ENCODE measurements at places on chromosomes 12 and 14.

DNA sequence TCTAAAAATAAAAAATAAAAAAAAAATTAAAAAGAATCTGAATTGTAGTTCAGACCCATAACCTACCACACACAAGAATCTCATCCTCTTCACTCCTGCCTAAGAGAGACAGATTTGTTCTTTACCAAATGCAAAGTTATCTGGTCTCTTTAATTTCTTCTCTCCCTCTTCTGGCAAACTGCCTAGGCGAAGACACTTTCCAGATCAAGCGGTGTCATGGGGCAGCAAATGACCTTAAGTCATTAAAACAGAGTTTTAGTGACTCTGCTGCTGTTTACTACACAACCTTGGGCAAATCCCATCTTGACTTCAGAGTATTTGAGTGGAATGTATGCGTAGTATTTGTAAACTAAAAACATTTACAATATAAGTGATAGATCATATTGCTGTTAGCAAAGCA is 60.9 kb upstream of the NID2 start:
- DNase-seq, result no peak

- DNase-seq, result no peak
Measured at GRCh38 chr12:1668833-1669543, 21.9 kb upstream of the ADIPOR2 start.

- no peak for DNase-seq
Measured at GRCh38 chr14:87767567-87767901, 225.4 kb downstream of the GALC start.

- DNase-seq, result no peak
Measured at GRCh38 chr12:13091832-13092231, 11.6 kb downstream of the GSG1 start.

GRCh38 chr12:57012600-57013465 is 3.5 kb downstream of the TAC3 start:
- DNase-seq, result no peak

- DNase-seq, result no peak
Measured at GRCh38 chr14:82854901-82855300, 1321.2 kb upstream of the SEL1L start.

GRCh38 chr14:74756326-74756725 is 6.8 kb upstream of the YLPM1 start:
- DNase-seq, result no peak

DNA sequence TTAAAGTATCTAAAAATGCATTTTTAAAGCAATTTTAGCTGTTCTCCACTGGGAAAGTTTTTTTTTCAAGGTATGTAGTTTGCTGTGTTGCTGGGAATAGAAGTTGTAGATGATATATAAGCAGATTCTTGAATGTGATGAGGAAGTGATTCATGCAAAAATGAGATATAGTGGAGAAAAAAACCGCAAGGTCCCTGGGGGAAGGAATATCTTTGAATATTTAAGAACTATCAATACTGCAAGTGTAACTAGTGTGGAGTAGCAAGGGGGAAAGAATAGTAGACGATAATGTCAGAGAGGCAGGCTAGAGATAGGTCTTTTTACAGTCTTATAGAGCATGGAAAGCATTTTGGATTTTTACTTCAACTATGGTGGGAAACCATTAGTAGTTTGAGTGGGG is 42.5 kb downstream of the PTCSC3 start:
- no peak for DNase-seq

DNA sequence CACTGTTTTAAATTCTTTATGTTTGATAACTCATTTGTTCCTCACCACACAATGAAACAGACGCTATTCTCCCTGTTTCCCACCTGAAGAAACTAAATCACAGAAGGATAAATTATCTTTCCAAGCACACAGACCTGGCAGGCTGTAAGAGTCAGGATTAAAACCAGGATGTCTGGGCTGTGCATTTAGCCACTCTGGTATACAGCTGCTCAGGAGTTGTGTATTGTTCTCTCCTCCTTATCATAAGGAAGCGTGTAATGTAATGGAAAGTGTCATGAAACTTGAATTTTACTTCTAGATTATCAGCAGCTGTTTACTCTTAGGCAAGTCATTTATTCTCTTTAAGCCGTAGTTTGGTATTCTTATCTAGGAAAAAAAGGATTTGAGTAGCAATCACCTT is 154.8 kb upstream of the LRIG3 start:
- no peak for DNase-seq

DNA sequence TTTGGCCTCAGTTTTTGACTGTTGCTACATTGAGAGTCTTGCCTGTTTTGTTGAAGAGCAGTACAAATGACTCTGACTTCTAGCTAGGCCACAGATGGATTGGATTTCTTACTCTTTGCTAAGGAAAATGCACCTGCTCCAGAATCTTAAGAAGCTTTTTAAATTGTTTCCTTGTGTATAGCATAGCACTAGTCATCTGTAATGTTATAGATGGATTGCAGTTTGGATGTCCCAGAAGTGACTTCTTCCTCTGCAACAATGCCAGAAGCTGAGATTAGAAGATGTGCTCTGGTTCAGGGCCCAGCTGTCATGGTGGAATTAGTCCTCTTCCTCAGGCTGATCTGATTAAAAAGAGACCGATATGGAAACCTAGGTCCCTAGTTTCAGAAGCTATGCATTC is 67.9 kb downstream of the DAAM1 start:
- no peak for DNase-seq

- DNase-seq, result peak; percentile 97
Measured at GRCh38 chr12:1795785-1796514, 24.4 kb upstream of the LRTM2 start.

DNA sequence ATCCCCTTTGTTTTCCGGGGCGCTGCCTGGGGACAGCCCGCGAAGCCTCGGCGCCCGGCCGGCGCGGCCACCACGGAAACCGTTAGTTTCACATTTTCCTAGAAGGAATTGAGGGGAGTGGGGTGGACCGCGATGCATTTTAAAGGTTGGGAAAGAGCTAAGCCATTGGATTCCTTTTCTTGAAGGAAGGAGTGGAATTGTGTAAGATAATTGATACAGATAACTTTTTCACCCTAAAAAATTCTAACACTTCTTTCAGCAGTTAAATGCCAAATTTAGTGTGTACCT is 137.1 kb downstream of the MON2 start:
- DNase-seq, result no peak

- DNase-seq, result no peak
Measured at GRCh38 chr12:67391034-67391433, 121.9 kb downstream of the CAND1 start.

DNA sequence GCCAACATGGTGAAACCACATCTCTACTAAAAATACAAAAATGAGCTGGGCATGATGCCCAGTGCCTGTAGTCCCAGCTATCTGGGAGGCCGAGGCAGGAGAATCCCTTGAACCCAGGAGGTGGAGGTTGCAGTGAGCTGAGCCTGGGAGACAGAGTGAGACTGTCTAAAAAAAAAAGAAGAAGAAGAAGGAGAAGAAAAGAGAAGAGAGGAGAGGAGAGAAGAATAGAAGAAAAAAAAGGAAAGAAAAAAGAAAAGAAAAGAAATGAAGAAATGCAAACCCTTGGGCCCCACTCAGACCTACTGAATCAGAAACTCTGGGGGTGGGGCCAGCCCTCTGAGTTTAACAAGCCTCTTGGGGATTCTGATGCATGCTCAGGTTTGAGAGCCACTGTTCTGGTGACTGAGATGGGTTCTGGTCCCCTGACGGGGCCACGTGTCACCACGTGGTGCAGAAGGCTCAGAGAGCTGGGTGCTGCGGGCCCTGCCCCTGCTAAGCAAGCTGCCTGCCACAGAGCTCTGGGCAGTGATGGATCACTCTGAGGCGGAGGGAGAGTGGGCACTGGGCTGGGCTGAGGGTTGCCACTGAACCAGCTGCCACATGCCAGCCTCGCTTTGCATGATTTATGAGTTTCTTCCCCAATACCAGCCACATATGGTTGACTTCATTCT is 37.5 kb downstream of the ERH start:
- DNase-seq, result no peak

DNA sequence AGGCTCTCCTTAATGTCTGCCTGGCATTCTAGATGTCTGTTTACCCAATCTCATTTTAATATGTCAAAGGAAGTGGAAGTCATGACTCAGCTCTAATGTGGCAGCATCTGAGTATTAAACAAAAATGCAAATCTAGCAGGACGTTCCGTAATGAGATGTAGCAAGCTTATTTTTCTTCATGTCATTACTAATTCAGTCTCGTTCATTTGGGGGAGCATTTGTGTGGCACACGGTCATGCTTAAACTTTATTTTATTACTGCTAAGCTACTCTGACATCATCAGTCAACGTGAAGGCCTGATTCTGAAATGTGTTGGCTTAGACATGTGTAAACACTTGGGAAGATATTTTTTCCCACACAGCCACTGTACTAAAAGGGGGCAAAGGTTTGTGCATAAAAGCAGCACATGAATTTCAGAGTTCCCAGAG is 326.7 kb upstream of the TMPO start:
- DNase-seq, result no peak

DNA sequence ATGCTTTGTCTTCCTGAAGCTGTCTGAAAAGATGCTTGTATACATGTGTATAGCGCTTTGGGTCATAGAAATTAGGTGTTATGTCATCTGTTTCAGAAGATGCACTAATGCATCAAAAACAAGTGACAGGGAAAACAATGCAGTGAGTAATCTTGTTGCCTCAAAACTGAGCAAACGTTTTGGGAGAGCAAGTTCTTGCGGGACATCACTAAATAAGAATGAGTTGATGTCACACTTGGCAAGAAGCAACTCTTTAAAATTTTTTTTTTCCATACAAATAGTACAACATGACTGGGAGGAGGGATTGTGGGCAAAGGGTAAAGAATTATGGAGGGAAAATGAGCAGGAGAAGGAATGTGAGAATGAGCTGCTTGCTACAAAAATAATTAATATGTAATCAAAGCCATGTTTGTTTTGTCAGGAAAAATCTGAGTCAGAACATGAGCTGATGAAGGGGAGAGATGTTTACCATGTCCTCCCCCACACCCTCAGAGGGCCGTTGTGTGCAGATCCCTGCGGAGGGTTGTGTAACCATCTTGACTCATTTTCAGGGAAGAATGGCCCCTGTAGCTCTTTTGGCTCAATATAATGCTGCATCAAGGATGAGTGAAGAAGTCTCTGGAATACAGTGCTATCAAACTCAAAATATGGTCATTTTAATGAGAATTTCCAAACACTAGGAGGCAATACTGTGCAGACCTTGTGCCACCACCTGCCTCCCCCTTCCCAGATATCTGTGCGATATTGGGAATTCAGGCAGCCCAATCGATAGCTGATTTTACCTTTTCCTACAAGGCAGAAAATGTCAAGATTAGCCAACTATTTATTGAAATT is 41.4 kb downstream of the BORCS5 start:
- no peak for DNase-seq

DNA sequence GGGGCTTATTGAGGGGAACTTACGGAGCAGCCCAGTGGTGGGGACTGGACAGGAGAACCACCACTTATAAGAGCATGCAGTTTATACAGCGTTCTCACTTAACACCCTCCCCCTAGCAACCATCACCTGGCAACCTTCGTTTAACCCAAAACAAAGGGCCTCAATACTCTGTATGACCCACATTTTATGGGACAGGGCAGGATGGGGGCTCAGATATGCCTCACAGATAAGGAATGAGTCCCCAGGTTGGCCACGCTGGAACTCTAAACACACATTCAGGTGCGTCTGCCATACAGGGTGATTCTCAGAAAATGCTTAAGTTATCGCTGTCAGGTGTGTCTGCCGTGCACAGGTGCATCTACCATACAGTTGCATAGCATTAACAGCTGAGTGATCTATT is 99.2 kb downstream of the GCH1 start:
- no peak for DNase-seq

DNA sequence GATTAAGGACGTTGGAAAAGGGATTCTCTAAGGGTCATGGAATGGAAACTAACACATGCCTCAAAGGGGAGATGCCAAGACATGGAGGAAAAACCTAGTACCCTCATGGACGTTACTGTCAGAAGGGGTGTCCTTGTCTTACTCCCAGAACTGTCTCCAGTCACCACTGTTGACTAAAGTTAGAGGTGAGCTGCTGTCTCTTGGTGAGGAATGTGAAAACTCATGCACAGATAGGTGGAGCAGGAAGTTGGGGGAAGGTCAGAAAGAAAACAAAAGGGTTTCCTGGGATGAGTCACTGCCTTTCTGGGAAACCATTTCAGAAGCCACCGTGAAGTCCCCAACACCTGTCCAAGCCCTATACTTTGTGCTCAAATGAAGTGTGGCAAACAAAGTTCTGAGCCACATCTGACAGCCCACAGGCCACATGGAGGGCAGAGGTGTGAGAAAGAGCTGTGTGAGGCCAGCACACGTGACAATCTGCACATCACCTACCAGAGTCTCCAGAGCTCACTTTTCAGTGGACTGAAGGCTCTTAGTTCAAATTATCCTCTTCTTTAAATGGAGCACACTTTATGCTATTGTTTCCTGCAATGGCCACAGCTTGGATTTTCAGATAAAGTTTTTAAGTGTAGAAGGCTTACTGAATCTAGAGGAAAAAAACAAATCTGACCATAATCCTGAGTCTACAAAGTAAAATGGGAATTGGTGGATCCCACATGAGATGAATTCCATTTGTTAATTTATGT is 92.9 kb upstream of the EGLN3 start:
- DNase-seq, result peak; percentile 61

- no peak for DNase-seq
Measured at GRCh38 chr12:104956870-104957718, 996 bp downstream of the SLC41A2 start.

GRCh38 chr14:50399251-50400032 is 2.8 kb upstream of the CDKL1 start:
- no peak for DNase-seq

- DNase-seq, result no peak
Measured at GRCh38 chr12:3092764-3093163, 15.6 kb downstream of the TSPAN9 start.

- no peak for DNase-seq
Measured at GRCh38 chr14:81298122-81298521, 77.4 kb upstream of the GTF2A1 start.

DNA sequence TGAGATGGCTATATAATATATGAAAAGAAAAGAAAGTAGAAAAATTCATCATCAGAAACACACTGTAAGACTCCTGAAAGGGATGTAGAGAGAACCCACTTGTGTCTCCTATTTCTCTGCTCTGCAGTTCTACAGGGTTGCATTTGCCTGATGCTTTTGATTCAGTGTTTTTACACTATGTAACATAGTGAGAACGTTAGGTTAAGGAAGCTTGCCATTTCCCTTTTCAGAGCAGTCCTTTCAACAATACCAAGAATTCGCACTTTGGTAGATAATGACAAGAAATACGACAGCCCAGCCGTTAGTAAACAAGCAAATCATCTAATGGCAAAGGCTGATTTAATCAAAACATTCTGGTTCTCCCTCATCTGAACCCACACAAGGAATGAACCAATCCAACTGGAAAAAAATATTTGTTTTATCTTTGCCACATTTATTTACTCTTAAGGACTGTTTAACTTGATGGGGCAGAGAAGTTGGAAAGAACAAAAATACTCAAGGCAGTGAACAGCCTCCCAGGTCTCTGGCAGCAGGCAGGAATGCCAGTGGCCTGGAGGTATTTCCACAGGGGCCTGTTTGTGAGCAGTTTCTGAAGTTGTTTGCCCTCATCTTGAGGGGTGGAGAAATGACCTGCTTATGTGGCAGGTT is 30.8 kb upstream of the SOCS2 start:
- DNase-seq, result no peak

DNA sequence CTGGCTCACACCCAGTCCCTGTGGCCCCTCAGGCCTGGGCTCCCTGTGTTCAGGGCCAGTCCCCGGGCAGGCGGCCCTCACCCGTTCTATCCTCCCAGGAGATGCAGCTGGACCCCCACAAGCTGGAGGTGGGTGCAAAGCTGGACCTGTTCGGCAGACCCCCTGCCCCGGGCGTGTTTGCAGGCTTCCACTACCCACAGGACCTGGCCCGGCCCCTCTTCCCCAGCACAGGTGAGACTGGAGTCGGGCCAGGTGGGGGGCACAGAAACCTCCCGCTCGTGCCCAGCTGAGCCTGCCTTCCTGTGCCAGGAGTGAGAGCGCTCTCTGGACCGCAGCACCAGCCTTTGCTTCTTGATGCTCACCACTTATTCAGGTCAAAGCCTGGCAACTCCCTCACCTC is 33.7 kb downstream of the LRCOL1 start:
- no peak for DNase-seq

Measured in stimulated activated CD4-positive, alpha-beta T cell treated with anti-CD3 and anti-CD28 coated beads, Interleukin-2, amount 100 ng/mL, for 48 hours (primary cell).